WERI-Rb-1 (cell line): ENCODE measurements at places on chromosomes 16 and 17.
A peak's percentile ranks its signal among the peaks of the same experiment; 100 is the strongest.

- no peak for DNase-seq
These were observed 7.3 kb downstream of the CYB5D1 start for GRCh38 chr17:7864995-7865650.

GRCh38 chr16:85898521-85899442 is at the start of gene IRF8:
Gene IRF8 (plus strand): TSS chr16:85899162. CDS start chr16:85903016, 3,854 bp downstream.
- peak; percentile 65 for DNase-seq

DNA sequence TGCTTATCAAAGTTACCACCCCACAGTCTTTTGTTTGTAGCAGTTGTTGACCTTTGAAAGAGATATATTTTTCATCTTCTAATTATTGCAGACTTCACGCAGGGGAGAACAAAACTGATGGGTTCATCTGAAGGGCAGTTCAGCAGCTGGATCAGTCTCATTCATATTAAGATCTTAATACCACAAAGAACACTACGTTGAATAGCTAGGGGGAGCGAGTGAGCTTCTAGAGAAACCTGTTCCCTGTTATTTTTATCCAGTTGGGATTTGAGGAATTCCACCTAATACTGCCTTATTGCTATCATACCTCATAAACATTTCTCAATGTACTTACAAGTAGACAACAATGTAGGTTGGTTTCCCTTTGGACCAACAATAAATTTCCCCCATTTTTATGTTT is 306.1 kb upstream of the KIF2B start:
- peak; percentile 18 for DNase-seq

GRCh38 chr17:80845069-80845862 is 146.4 kb upstream of the CHMP6 start:
- no peak for DNase-seq

DNA sequence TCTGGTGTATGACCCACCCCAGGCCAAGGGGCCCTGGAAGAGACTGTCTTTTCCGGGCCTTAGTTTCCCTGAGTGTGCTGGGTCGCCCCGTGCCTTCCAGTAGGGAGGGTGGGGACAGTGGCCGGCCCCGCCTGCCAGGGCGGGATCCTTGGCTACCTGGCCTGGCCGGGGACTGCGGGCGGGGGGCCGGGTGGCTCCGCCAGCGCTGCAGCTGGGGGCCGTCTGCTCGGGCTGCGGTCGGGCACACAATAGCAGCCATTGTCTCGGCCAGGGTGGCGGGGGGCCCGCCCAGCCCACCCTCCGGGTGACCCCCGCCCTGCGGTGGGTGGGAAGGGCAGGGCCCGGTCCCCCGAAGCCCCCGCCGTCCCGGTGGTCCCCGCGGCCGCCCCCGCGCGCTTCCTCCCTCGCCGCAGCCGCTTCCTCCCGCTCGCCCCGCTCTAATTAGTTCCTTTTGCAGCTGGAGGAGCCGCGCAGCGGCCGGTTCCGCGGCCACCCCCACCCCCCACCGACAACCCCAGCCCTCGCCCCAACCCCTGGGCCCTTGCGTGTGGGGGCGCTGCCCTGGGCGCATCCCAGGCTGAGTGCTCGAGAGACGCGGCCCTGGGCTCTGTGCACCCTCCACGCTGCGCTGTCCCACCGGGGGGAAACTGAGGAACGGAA is 11.6 kb downstream of the GLIS2 start:
- no peak for DNase-seq

- no peak for DNase-seq
These were observed 118.2 kb downstream of the MGAT5B start for GRCh38 chr17:76986365-76986764.

GRCh38 chr17:81287152-81287551 is 8.0 kb downstream of the SLC38A10 start:
- no peak for DNase-seq

DNA sequence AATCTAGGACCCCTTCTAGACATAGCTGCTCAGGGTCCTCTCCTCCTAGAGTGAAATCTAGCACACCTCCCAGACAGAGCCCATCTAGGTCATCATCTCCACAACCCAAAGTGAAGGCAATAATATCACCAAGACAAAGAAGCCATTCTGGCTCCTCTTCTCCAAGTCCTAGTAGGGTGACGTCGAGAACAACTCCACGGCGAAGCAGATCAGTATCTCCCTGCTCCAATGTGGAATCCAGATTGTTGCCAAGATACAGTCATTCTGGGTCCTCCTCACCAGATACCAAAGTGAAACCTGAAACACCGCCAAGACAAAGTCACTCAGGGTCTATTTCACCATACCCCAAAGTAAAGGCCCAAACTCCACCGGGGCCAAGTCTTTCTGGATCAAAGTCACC is 10.7 kb downstream of the SRRM2 start:
- no peak for DNase-seq
